ENCODE measurements at places on chromosomes 6 and 20. TPM values are rescaled to one million over a fixed set of nuclear protein-coding genes. Genes with fewer than 3 reads are reported as not detected.

Gene CRIP3
- total RNA-seq = not detected

DNA sequence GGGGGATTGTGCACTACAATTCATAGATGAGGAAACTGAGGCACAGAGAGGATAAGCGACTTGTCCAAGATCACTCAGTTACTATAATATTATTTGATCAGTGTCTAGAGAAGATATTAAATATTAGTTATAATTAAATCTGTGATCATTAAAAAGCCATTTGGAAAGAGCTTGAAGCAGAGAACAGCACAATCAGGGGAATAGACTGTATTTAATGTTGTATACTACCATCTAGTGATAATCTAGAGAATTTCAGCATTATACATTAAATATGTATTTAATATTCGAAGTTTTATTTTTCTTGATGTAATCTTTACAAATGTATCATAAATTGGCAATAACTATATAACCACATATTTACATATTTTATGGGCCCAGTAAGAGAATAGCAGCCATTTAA lies 20.1 kb upstream of the MTCL3 start:
- ATAC-seq = no peak

Gene TAGAP
- 1.0 TPM for total RNA-seq

- ATAC-seq = no peak
These were observed 142.7 kb downstream of the PCSK2 start for GRCh38 chr20:17369506-17369905.

Gene PRRT1
- total RNA-seq = 4.8 TPM

All from gastroesophageal sphincter (tissue), 4 donors.